ENCODE measurements at places on chromosomes 5 and 9. TPM values are rescaled to one million over a fixed set of nuclear protein-coding genes. Genes with fewer than 3 reads are reported as not detected.

GRCh38 chr9:86200599-86201162 is 58.8 kb downstream of the C9orf153 start:
- DNase-seq, result no peak

- no peak for DNase-seq
These were observed 170.3 kb downstream of the WDR70 start for GRCh38 chr5:37549411-37549810.

DNA sequence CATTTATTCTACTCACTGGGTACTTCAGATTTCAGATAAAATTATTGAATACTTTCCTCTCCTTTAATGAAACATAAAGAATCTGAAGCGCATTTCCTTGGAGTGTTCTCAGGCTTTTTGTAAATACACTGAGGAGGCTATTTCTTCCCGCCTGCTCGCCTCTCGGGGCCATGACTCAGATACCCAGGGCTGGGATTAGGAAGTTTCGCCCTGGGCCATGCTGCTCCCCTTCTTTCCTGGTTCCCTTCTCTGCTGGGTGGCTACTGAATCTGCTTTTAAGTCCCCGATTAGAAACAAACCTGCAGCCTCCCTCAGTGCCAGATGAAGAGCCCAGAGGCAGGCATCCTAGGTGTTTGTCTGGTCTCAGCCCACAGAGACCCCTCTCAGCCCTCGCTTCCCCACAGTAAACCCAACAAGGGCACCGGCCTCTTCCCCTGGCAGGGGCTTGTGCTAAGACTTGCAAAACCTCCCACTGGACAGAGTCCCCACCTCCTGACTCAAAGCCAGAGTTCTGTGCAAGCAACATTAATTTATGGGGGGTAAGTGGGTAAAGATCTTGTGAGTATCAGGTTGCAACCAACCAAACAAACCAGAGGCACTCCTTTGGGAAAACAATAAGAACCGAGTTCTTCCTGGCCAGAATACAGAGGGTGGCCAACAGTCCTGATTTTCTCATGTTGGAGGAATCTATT is 30.7 kb upstream of the IRX1 start:
- DNase-seq, result no peak

DNA sequence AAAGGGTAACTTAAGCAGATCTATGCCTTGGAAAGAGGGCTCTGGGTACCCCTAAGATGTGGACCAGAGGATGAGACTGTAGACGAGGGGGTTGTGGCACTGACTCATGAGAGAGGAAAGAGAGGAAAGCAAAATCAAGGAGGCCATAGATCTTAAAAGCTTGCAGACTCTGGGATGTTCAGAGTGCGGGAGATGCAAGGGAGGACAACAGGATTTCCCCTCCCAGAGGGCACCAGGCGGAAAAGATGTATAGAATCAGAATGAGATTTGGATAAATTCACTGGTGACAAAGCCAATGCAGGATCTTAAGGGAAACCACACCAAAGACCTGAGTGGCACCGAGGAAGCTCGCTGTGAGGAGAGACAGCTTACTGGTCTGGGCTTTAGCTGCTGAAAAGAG is 27.1 kb downstream of the HRH2 start:
- DNase-seq, result no peak

- DNase-seq, result peak; percentile 53
These were observed 101.7 kb upstream of the TLX3 start for GRCh38 chr5:171207256-171207847.

Gene NFIL3
- 23.8 TPM for polyA plus RNA-seq

Data from muscle of back (tissue), 13 donors.